ENCODE measurements at places on chromosomes 6 and 20. TPM values are rescaled to one million over a fixed set of nuclear protein-coding genes. Genes with fewer than 3 reads are reported as not detected.

The HCK gene
- total RNA-seq = not detected

The ARHGAP18 gene
- 75.1 TPM for total RNA-seq

The CALHM4 gene
- 0.28 TPM for total RNA-seq

The SHLD1 gene
- total RNA-seq = 2.6 TPM

The WASF1 gene
- total RNA-seq = 10.2 TPM

The SPDEF gene
- not detected for total RNA-seq

The DNMT3B gene
- 4.0 TPM for total RNA-seq

The TGM6 gene
- total RNA-seq = not detected

The SRF gene
- 20.4 TPM for total RNA-seq

The BCAS1 gene
- not detected for total RNA-seq

The SLC35A1 gene
- total RNA-seq = 13.9 TPM

The IPCEF1 gene
- under 0.01 TPM for total RNA-seq

The CABLES2 gene
- 1.2 TPM for total RNA-seq

The RALGAPB gene
- 27.1 TPM for total RNA-seq

The RALGAPA2 gene
- total RNA-seq = 21.8 TPM

The YTHDF1 gene
- total RNA-seq = 25.5 TPM

The PRKN gene
- 0.59 TPM for total RNA-seq

The TMEM14B gene
- 50.9 TPM for total RNA-seq

The E2F1 gene
- total RNA-seq = 14.1 TPM

The APOBEC2 gene
- total RNA-seq = not detected

The TXLNB gene
- total RNA-seq = 0.21 TPM

The GABRR1 gene
- total RNA-seq = not detected

The MANEA gene
- 9.8 TPM for total RNA-seq

The CPXM1 gene
- total RNA-seq = 0.26 TPM

The FHL5 gene
- not detected for total RNA-seq

The MRPS18B gene
- total RNA-seq = 57.7 TPM

The HSPA12B gene
- total RNA-seq = 7.9 TPM

The GHRH gene
- total RNA-seq = not detected

The FABP7 gene
- not detected for total RNA-seq

The TRDN gene
- not detected for total RNA-seq

The RAB44 gene
- not detected for total RNA-seq

The CTCFL gene
- total RNA-seq = not detected

The TMEM74B gene
- 0.07 TPM for total RNA-seq

The RHAG gene
- not detected for total RNA-seq

The MTCH1 gene
- total RNA-seq = 329 TPM

The PCMT1 gene
- total RNA-seq = 130 TPM

The WFDC10B gene
- total RNA-seq = not detected

The FAXC gene
- total RNA-seq = 0.07 TPM

The SCRT2 gene
- total RNA-seq = not detected

The PPP1R3G gene
- total RNA-seq = 0.39 TPM

The LY6G5C gene
- 0.88 TPM for total RNA-seq

The BFSP1 gene
- total RNA-seq = 2.9 TPM

The ADTRP gene
- 13.2 TPM for total RNA-seq

The GSS gene
- total RNA-seq = 59.8 TPM

The MUCL3 gene
- total RNA-seq = not detected

The FKBP5 gene
- total RNA-seq = 67.2 TPM

The SS18L1 gene
- 9.7 TPM for total RNA-seq

The NRN1 gene
- total RNA-seq = 1.7 TPM

The SAMD10 gene
- 2.5 TPM for total RNA-seq

The PRSS35 gene
- 0.07 TPM for total RNA-seq

The TAAR1 gene
- not detected for total RNA-seq

The FOXQ1 gene
- total RNA-seq = not detected

The EDN3 gene
- total RNA-seq = not detected

The SAMD5 gene
- 2.6 TPM for total RNA-seq

All from pulmonary artery endothelial cell (primary cell).